ENCODE measurements at places on chromosomes 2 and 18. TPM values are rescaled to one million over a fixed set of nuclear protein-coding genes. Genes with fewer than 3 reads are reported as not detected.
A peak's percentile ranks its signal among the peaks of the same experiment; 100 is the strongest.

Gene MC2R
- not detected for polyA plus RNA-seq

- peaks cover 3% of the 10 kb centered on the region for H3K27me3 ChIP-seq
- H3K4me3 ChIP-seq = no peak overlapping the region
- peaks cover 17% of the 10 kb centered on the region for H3K4me1 ChIP-seq
- H3K27ac ChIP-seq = no peak overlapping the region
Measured at GRCh38 chr2:160703648-160704585, 210.3 kb upstream of the RBMS1 start.

Gene HRH4
- not detected for polyA plus RNA-seq

DNA sequence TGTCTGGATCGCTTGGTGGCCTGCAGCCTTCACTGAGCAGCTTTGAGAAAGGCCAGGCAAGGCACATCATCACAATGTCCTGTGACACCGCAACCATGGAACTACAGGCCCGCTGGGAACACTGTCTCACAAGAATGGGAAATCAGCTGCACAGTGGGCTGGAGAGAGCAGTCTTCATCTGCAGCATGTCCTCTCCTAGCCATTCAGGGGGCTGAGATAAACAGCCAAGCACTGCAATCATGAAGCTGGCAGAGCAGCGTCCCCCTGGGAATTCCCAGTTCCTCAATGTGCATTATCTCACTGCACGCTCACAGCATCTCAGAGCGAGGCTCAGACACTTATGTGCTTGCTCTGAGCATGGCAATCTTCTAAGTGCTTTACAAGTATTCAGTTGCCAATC, 1.9 kb downstream of the CMPK2 start:
- H3K36me3 ChIP-seq = peaks cover 35% of the 10 kb centered on the region
- H3K4me3 ChIP-seq = peak overlapping the region; percentile 78
- H3K27ac ChIP-seq = no peak overlapping the region
- peaks cover 7% of the 10 kb centered on the region for H3K27me3 ChIP-seq
- H3K4me1 ChIP-seq = peaks cover 17% of the 10 kb centered on the region

GRCh38 chr2:127609818-127610217, 36.1 kb upstream of the GPR17 start:
- H3K36me3 ChIP-seq = no peaks in the 10 kb centered on the region
- H3K4me3 ChIP-seq = no peak overlapping the region
- no peak for DNase-seq
- H3K27me3 ChIP-seq = peaks cover 7% of the 10 kb centered on the region

DNA sequence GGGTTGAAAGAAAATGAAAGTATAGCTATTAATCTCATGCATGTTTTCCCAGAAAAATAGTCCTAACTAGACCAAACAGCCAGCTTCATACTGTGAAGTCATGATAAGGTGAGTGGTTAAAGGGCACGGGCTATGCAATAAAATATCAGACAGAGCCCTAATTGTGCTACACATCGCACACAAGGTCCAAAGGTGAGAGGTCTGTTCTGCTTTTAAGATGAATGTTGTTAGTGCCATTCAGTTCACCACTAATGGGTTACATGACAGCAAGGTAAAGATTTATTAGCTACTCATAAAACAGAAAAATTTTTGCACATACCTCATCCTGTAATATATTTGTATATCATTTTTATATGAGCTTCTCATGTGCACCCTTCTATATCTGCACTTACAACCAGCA, 105.0 kb upstream of the STK17B start:
- peaks cover 25% of the 10 kb centered on the region for H3K4me1 ChIP-seq
- H3K27me3 ChIP-seq = peaks cover 2% of the 10 kb centered on the region
- H3K36me3 ChIP-seq = no peaks in the 10 kb centered on the region
- DNase-seq = no peak
- no peak overlapping the region for H3K4me3 ChIP-seq

Data from immature natural killer cell (primary cell).